ENCODE measurements at places on chromosomes 6 and 20.

DNA sequence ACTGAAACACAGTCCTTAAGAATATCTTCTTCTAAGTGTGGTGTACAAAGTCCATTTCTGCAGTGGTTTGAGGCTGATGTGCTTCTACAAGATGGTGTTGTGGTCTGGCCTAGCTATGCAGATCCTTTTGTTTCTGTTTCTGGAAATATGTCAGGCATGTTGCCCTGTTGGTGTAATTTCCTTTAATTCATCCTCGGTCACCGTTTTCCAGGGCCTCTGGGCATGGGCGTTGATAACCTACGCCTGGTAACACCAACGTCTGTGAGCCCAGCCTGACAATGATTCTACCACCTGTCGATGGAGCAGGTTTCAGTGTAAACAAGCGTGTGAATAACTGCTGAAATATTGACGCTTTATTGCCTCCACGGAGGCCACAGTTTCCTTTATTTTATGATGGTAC is 33.3 kb upstream of the AFDN start:
- DNase-seq, result no peak

GRCh38 chr6:157253017-157253416 is 70.3 kb downstream of the TMEM242 start:
- DNase-seq, result no peak

DNA sequence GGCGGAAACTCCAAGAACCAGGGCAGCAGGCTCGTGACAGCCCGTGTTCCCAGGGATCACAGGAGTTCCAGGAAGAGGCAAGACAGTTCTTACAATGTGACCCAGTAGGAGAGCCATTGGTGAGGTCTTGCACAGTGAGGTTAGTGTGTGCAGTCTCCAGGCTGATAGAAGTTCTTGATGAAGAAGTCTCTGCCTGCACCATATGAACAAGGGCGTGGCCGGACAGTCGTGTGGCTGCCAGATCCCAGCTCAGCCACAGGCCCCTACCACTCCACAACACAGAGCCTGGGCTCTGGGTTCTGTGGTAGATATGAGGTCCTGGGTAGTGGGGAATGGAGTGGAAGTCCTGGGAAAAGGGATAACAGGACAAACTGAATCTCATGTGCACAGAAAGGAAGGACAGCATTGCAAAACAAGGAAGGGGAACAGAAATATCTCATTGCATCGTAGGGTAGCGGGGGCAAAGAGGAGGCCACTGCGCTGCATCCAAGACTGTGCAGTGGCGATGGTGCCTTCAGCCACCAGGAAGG is 65.2 kb downstream of the STX11 start:
- no peak for DNase-seq

DNA sequence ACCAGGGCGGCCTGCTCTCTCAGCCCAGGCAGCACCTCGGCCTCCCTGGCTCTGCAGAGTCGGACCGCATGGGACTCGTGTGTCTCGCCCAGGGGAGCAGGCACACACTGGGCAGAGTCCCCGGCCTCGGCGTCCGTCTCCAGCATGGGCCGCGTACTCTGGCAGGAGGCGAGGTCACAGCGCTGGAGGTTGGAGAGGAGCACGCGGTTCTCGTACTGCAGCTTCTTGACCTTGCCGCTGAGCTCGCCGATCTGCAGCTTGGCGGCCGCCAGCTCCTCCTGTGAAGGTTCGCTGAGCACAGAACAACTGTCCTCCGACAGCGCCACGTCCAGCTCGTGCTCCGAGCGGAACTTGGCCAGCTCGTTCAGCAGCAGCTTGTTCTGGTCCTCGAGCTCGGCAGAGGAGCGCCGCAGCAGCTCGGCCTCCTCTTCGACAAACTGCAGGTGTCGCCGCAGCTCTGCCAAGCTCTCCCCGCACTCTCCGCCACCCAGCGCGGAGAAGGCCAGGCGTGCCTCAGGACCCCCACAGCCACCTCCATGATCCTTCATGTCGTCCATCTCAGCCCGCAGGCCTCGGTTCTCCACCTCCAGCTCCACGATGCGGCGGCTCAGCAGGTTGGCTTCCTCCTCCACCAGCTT is 42.0 kb upstream of the DSN1 start:
- DNase-seq, result no peak
